ENCODE measurements at places on chromosomes 1 and 21. TPM values are rescaled to one million over a fixed set of nuclear protein-coding genes. Genes with fewer than 3 reads are reported as not detected.

PRDM15 gene
- 2.6 TPM for total RNA-seq

FCGR3A gene
- not detected for total RNA-seq

CADM3 gene
- total RNA-seq = 2.1 TPM

OR2T33 gene
- not detected for total RNA-seq

SYNC gene
- total RNA-seq = 43.7 TPM

KCNK1 gene
- total RNA-seq = 2.6 TPM

LRRC39 gene
- 0.50 TPM for total RNA-seq

GRCh38 chr1:225400968-225401367 lies 26.9 kb downstream of the LBR start:
- no peak for DNase-seq

GRCh38 chr1:54810153-54810942 lies 9.2 kb upstream of the TTC22 start:
- DNase-seq = no peak

- no peak for DNase-seq
Measured at GRCh38 chr1:166032572-166033371, 134.0 kb downstream of the FAM78B start.

GRCh38 chr1:23875382-23875781 lies 7.3 kb upstream of the FUCA1 start:
- DNase-seq = no peak

- no peak for DNase-seq
Measured at GRCh38 chr1:232334811-232335210, 295.1 kb downstream of the SIPA1L2 start.
